ENCODE measurements at places on chromosomes 1 and 21. TPM values are rescaled to one million over a fixed set of nuclear protein-coding genes. Genes with fewer than 3 reads are reported as not detected.

GRCh38 chr1:64928325-64928724 lies 38.0 kb downstream of the JAK1 start:
- no peak for DNase-seq

Gene LRRC39
- 155 TPM for total RNA-seq

DNA sequence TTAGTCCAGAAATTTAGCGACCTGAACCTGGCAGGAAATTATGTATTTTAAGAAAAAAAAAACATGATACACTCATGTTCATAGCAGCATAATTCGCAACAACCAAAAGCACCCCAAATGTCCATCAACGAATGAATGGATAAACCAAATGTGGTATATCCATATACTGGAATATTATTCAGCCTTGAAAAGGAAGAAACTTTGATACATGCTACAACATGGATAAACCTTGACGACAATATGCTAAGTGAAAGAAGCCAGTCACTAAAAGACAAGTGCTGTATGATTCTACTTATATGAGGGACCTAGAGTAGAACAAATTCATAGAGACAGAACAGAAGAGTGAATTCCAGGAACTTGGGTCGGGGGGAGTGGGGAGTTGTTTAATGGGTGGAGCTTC lies 698 bp upstream of the OLIG1 start:
- DNase-seq = no peak

- no peak for DNase-seq
These were observed 11.2 kb downstream of the SLFNL1 start for GRCh38 chr1:41010345-41010744.

Measured in Right ventricle myocardium inferior (tissue), 1 donor.